ENCODE measurements at places on chromosomes 1 and 21. TPM values are rescaled to one million over a fixed set of nuclear protein-coding genes. Genes with fewer than 3 reads are reported as not detected.

The TPM3 gene
- 564 TPM for total RNA-seq

The GPATCH3 gene
- 11.5 TPM for total RNA-seq

The CDK18 gene
- total RNA-seq = 42.1 TPM

The RGS16 gene
- total RNA-seq = 1.2 TPM

The ARHGAP30 gene
- total RNA-seq = 2.9 TPM

The S100A5 gene
- not detected for total RNA-seq

The TMEM269 gene
- 1.7 TPM for total RNA-seq

The SHISAL2A gene
- not detected for total RNA-seq

The STRIP1 gene
- 27.5 TPM for total RNA-seq

The RIPPLY3 gene
- total RNA-seq = 0.17 TPM

The CHD1L gene
- 34.2 TPM for total RNA-seq

The GCSAML gene
- not detected for total RNA-seq

The INSRR gene
- not detected for total RNA-seq

The SLC9C2 gene
- total RNA-seq = not detected

The COL9A2 gene
- 3.2 TPM for total RNA-seq

The PKP1 gene
- total RNA-seq = 0.09 TPM

The C21orf91 gene
- 10.6 TPM for total RNA-seq

The NUAK2 gene
- total RNA-seq = 3.7 TPM

The SPRR3 gene
- total RNA-seq = 26.7 TPM

The NHLH1 gene
- total RNA-seq = 1.6 TPM

The ANKRD35 gene
- total RNA-seq = 0.22 TPM

The PYGO2 gene
- total RNA-seq = 45.6 TPM

The ATP6V1G3 gene
- total RNA-seq = not detected

The KNCN gene
- not detected for total RNA-seq

The SLFNL1 gene
- 0.52 TPM for total RNA-seq

The TINAGL1 gene
- total RNA-seq = 388 TPM

The TFF3 gene
- not detected for total RNA-seq

The MATN1 gene
- not detected for total RNA-seq

The HTR6 gene
- total RNA-seq = not detected

The TNFRSF1B gene
- 1.3 TPM for total RNA-seq

The SLC25A34 gene
- 0.68 TPM for total RNA-seq

The P3H1 gene
- total RNA-seq = 35.1 TPM

The ITLN1 gene
- total RNA-seq = 0.54 TPM

The CHRM3 gene
- total RNA-seq = 2.6 TPM

The TMPRSS15 gene
- total RNA-seq = not detected

The ENTREP3 gene
- 25.2 TPM for total RNA-seq

The PODN gene
- total RNA-seq = not detected

The FOXD2 gene
- total RNA-seq = 0.68 TPM

The NLRP3 gene
- 0.32 TPM for total RNA-seq

The TSPAN1 gene
- total RNA-seq = 94.8 TPM

The BRINP2 gene
- total RNA-seq = not detected

The OVAAL gene
- total RNA-seq = not detected

The SPATA21 gene
- total RNA-seq = not detected

The LCE3D gene
- total RNA-seq = not detected

The BLACAT1 gene
- 14.2 TPM for total RNA-seq

The PLXNA2 gene
- total RNA-seq = 16.2 TPM

The SPOCD1 gene
- 8.4 TPM for total RNA-seq

The GPA33 gene
- not detected for total RNA-seq

The DNAJC28 gene
- total RNA-seq = 2.0 TPM

The CFH gene
- 26.1 TPM for total RNA-seq

The ZYG11A gene
- not detected for total RNA-seq

The SLC45A1 gene
- total RNA-seq = 0.73 TPM

The GPR37L1 gene
- total RNA-seq = 0.12 TPM

The LRRC38 gene
- total RNA-seq = not detected

The INAVA gene
- 175 TPM for total RNA-seq

The COL24A1 gene
- not detected for total RNA-seq

The ZSWIM5 gene
- total RNA-seq = 0.24 TPM

The CA6 gene
- not detected for total RNA-seq
